ENCODE measurements at places on chromosomes 13 and 19.

DNA sequence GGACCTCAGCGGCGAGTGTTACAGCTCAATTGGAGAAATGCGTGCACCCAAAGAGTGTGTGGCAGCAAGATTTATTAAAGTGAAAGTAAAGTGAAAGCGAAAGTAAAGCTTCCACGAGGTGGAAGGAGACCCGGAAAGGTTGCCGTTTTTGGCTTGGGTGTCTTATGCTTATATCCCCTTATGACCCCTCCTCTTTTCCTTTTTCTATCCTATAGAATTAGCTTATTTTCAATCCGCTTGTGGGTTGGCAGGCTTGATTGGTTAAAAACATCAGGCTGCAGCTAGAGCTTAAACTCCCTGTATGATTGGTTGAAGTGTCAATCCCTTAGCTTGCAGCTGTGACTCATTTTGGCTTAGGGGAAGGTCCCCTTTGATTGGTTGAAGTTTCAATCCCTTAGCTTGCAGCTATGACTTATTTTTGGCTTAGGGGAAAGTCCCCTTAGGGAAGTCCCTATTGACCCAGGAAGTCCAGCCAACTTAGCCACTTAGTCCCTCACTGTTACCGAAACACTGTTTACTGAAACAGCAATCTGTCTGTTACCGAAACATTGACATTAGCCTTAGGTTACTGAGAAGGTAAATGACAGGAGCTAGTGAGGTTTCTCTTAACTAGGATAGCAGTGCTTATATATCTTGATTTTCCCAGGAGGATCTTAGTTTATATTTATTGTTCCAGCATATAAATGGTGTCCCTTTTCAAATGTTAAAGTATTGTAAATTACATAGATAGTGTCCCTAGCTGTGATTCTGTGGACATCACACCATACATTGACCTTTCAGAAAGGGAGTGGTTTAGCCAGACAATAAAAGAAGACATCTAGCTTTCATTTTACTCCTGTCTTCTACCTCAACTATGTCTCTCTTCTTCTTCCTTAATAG lies 575.8 kb downstream of the DACH1 start:
- peak; percentile 22 for DNase-seq

DNA sequence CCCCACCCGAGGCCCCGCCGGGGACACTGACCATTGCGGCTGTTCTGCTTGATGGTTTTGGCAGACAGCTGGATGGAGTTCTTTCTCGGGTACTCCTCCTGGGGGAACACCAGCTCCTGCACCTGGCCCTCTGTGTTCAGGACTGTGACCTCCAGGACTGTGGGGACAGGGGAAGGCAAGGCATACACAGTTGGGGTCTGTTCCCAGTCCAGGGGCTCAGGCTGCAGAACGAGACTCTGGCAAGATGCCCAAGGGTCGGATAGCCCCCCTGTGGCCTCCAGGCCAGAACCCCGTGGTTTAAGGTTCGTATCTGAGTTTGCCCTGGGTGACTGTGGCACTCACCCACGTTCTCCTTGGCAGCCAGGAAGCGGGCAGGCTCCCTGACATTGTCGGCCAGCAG lies 22.7 kb upstream of the ASF1B start:
- DNase-seq = no peak

- DNase-seq = no peak
Observed at GRCh38 chr13:29519921-29520320, 75.6 kb downstream of the SLC7A1 start.

DNA sequence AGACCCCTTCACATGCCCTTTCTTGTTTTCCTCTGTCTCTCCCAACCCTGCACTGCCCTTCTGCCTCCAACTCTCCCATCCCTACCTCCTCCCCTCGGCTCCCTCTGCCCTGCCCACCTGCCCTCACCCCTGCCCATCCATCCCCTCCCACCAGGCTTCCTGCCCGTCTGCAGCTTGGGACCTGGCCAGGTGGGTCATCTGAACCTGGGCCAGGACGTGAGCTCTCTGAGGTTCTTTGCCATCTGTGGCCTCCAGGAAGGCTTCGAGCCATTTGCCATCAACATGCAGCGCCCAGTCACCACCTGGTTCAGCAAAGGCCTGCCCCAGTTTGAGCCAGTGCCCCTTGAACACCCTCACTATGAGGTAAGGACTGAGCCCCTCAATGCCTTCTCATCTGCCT lies 35.7 kb downstream of the RYR1 start:
- DNase-seq = no peak

DNA sequence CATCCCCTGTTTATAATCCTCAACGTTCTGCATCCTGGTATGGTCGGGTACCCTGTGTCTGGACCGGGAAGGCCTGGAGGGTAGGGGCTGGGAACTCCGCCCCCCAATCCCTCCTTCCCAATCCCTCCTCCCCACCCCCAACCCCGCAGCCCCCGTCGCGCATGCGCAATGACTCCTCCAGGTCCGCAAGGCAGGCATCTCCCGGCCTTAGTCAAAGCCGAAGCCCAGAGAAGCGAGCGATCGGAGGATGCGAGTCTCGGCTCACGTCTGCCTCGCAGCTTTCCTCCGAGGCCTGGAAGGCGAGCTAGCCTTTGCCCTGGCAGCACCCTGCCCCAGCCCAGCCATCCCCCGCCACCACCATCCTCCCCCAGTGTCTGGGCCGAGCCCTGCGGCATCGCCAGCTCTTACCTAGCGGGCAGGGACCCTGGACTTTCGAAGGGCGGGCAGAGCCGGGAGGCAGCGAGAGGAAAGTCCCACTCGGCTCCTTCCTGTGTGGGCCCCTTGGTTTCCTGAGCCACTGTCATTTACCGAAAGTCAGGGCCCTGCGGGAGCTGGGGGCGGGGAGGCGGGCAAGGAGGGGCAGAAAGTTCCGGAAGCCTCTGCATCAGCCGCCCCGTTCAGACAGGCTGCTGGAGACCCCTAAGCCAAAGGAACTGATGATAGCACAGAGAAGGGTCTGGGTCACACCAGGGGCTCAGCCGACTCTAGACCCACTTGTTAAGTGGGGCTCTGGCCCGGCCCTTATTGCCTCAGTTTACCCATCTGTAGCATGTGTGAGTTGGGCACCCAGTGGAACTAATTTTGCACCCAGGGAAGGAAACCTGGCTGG lies at the start of gene JAK3:
TSS of gene JAK3 (minus strand) at position 445 of the 829 bp plus-strand sequence. CDS start 3,565 bp downstream, outside the sequence.
- peak; percentile 92 for DNase-seq

GRCh38 chr13:35672611-35673010 lies 196.1 kb upstream of the MAB21L1 start:
- no peak for DNase-seq

GRCh38 chr19:10557603-10558197 lies 8.1 kb downstream of the KRI1 start:
- no peak for DNase-seq

DNA sequence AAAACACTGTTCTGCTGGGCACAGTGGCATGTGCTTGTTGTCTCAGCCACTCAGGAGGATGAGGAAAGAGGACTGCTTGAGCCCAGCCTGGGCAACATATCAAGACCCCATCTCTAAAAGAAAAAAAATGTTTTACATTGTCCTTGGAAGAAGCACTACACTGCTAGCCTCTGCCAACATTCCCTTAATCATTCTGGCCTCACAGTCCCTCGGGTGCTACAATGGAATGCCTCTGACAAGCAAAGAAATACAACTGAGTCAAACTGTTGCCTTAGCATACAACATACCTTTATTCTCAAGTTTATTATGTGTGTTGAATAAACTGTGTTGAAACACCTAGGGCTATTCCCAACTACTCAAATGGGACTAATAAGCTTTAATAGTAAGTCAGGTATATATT lies 56.1 kb downstream of the PSPC1 start:
- no peak for DNase-seq

GRCh38 chr13:68234274-68234673 lies 1004.1 kb upstream of the PCDH9 start:
- DNase-seq = no peak

- peak; percentile 28 for DNase-seq
Observed at GRCh38 chr19:32287811-32288227, 57.6 kb upstream of the ZNF507 start.

- DNase-seq = no peak
Observed at GRCh38 chr19:30920222-30920621, 429.0 kb downstream of the TSHZ3 start.

DNA sequence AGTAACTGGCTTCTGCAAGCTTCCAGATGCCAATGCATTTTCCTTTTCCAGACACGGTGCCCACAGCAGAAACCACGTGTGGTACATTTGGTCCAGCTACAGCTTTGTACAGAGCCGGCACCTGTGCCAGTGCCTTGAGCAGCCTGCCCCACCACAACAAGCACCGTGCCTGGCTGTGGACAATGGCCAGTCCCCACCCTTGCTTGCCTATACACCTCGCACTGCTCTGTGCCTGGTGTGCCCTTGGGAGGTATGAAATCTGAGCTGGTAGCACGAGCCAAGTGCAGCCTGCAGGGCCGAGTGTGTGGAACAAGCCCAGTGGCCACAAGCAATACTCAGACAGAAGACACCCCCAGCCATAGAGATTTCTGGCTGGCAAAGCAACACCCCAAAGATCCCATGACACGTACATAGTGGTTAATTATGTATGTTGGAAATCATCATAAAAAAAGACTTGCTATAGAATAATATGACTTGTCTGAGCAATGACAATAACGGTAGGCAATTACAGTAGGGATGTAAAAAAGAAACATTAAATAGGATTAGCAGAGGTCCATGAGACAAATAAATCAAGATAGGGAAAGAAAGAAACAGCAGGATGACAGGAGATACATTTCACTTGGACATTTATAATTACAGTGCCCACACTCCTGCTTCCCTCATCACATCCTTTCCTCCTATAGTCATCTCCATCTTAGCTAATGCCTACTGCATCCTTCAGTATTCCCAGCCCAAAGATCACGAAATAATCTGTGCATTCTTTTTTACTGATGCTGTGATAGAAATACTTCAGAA lies 1399.5 kb downstream of the PCDH9 start:
- DNase-seq = no peak

DNA sequence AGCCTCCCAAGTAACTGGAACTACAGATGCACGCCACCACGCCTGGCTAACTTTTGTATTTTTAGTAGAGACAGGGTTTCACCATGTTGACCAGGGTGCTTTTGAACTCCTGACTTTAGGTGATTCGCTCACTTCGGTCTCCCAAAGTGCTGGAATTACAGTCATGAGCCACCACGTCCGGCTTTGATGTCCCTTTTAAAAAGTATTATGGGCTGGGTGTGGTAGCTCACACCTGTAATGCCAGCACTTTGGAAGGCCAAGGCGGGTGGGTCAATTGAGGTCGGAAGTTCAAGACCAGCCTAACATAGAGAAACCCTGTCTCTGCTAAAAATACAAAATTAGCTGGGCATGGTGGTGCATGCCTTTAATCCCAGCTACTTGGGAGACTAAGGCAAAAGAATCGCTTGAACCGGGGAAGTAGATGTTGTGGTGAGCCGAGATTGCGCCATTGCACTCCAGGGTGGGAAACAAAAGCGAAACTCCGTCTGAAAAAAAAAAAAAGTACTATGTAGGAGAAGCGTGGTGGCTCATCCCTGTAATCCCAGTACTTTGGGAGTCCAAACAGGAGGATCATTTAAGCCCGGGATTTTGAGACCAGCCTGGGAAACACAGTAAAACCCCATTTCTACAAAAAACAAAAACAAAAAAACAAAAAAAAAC lies 22.8 kb upstream of the ERVV-1 start:
- no peak for DNase-seq

DNA sequence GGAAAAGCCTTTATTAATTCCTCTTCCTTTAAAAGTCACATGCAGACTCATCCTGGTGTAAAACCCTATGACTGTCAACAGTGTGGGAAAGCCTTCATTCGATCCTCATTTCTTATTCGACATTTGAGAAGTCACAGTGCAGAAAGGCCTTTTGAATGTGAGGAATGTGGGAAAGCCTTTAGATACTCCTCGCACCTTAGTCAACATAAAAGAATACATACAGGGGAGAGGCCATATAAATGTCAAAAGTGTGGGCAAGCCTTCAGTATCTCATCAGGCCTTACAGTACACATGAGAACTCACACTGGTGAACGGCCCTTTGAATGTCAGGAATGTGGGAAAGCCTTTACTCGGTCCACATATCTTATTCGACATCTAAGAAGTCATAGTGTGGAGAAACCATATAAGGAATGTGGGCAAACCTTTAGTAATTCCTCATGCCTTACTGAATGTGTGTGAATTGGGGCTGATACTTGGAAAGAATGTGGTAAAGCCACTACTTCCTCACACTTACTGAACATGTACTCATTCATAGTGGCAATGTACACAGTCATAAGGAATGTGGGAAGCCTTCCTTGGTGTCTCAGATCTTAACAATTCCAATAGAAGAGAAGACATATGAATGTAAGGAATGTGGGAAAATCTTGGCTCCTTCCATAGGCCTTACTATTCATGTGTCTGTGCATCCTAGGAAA lies 18.8 kb downstream of the ZNF559 start:
- no peak for DNase-seq

DNA sequence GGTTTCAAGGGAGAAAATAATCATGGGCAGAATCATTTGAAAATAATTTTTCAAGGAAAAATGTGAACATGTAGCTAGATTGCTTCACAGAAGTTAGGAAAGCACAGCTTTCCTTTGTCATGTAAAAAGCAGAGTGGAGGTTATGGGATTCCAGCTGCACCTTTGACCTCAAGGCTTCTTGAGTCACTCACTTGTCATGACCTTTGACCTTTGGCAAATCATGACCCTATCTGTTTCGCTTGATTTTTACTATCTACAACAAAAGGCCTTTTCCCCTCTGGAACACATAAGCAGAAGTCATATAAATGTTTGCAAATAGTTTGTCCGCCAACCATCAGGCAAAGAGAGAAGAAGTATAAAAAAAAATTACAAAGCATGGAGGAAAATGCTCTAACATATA lies 210.7 kb upstream of the MIR17HG start:
- no peak for DNase-seq

DNA sequence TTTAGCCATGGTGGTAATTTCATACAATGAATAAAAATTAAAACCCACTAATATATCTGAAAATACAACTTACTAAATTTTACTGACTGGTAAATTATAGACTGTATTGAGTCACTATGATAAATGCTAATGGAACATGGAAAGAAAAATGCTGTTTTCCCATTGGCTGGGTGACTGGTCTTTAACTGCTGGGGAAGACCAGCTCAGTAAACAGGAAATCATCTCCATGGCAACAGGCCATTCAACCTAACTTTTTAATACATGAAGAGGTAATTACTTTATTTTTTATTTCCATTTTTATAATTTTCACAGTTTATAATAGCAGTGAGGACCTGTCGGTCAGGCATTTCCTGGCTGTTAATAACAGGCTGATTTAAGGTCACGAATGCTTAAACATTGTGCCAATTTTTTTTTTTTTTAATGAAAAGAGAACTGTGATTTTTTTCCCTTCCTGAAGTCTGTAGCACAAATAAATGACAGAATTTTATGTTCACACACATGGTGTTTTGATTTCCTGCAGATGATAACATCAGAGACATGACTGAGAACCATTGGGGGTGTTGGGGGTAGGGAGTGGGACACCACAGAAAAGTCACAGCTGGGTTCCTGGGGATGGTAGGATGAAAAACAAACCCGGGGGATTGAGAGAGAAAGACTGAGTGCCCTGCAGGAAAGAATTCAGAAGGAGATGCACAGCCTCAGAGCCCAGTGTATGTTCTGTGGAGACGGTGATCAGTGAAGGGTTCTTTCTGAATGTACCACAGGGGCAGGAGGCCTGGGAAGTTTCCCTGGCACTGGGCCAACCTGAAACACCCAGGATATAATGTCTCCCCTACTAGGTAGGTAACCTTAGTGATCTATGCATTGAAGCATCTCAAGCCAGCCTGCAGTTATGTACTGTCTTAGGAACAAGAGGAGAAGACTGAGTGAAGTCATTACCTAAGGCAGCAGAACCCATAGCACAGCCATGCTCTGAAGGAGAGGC lies 297.1 kb downstream of the COG6 start:
- DNase-seq = no peak

All from stimulated activated naive CD8-positive, alpha-beta T cell treated with anti-CD3 and anti-CD28 coated beads, Interleukin-15, Interleukin-2, amounts not matched to agents 100 U/mL and 50 U/mL, for 24 hours (primary cell).